Stimulated activated CD8-positive, alpha-beta memory T cell treated with anti-CD3 and anti-CD28 coated beads, Interleukin-4, amount 100 ng/mL, for 1 hour (primary cell): ENCODE measurements at places on chromosomes 5 and 9.

DNA sequence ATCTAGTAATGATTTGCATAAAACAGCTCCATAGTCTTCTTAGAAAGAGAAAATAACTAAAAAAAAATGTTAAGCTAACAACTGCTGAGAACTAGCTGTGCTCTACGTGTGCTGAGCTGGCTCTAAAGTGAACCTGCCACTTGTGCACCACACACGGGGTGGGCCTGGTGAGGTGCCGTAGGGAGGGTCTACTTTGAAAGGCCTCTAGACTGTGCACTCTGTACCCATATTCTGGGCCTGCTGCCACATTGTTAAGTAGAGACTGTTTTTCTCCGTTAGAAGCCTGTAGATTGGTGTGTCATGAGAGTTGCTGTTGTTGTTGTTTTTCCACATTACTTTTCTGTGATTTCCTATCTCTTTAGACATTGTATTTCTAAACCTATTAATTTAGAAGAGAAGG, 93.9 kb downstream of the CD180 start:
- no peak for DNase-seq

GRCh38 chr9:82513976-82514735, 525.6 kb downstream of the SPATA31D1 start:
- no peak for DNase-seq

DNA sequence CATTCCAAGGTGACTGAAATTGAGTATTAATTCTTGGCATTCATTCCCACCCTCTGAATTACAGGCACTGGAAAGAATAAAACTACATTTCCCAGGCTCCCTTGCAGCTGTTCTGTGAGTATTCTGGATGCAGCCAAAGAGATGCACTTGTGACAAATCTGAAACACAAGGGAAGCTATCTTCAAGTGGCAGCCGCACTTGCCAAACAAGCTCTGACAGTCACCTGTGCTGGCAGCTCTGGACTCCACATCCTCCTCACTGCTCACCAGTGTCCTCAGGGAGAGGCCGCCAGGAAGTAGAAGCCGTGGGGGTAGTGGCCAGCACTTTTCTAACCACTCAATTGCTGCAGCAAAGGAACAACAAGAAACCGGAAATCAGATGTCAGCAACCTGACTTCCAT, 275.0 kb downstream of the NR2F1-AS1 start:
- no peak for DNase-seq

GRCh38 chr9:72415163-72415562, 50.2 kb upstream of the ZFAND5 start:
- DNase-seq = no peak

- DNase-seq = no peak
Measured at GRCh38 chr9:11347437-11347836, 734.6 kb upstream of the PTPRD start.

DNA sequence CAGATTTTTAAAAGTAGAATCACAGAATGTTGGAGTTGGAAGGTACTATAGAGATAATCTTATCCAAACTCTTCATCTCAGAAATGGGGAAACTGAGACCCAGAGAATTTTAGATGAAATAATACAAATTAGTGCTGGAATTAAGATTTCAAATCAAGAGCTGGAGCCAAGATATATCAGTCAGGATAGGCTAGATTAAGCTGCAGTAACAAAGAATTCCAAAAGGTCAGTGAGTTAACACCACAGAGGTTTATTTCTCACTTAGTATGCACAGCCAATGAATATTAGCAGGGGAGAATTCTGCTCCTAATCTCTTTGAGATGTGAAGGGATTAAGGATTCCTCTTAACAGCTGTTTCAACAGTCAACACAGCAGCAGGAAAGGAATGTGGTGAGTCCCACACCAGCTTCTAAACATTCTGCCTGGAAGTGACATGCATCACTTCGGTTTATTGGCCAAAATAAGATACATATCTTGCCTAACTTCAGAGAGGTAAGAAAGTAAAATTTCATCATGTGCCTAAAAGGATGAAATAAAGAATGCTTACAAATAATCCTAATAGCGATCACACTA, 136.8 kb downstream of the FRMD3 start:
- no peak for DNase-seq

GRCh38 chr9:35856882-35857281, 13.3 kb downstream of the OR13J1 start:
- DNase-seq = no peak

DNA sequence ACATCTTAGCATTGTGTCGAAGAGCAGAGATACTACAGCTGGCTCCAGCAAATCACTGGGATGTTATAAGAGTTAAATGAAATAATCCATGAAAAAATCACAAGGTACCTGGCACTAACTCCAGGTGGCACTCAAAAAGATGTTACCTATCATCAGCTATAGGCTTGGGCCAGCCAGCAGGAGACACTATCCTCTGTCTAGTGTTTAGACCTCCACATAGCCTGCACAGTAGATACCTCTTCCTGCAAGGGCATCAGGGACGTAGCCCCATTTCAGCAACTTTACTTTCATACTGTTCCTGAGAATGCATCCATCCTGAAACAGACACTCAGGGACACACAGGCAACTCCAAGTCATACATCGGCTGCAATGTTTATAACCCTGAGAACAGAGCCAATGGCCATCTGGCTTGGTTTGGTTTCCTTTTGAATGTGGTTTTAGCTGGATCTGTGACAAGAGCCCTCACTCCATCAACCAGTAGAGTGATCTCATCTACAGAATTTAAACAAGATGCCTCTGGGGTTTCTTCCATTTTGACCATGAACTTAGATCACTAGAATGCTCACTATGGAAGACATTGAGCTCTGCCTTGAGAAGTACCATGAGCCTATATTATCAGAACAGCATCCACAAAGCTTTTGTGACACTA, 69.9 kb downstream of the TLE1 start:
- no peak for DNase-seq

DNA sequence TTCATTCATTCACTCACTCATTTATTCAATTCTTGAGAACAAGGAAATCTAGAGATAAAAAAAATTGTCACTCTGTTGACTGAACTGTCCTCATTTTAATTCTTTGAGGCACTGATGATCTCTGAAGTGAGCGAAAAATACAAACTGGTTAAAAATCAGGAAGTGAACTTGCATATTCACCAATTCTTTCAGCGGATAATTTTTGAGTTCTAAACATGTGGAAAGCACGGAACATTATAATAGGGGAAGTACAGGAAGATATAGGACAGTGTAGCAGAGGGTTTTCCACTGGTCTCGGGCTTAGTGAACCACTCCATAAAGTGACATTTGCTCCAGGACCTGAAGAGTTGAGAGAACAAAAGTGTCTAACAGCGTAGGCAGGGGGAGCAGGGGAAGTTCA, 169.5 kb downstream of the TLR4 start:
- DNase-seq = no peak

GRCh38 chr5:74493411-74493810, 147.1 kb downstream of the ENC1 start:
- no peak for DNase-seq

DNA sequence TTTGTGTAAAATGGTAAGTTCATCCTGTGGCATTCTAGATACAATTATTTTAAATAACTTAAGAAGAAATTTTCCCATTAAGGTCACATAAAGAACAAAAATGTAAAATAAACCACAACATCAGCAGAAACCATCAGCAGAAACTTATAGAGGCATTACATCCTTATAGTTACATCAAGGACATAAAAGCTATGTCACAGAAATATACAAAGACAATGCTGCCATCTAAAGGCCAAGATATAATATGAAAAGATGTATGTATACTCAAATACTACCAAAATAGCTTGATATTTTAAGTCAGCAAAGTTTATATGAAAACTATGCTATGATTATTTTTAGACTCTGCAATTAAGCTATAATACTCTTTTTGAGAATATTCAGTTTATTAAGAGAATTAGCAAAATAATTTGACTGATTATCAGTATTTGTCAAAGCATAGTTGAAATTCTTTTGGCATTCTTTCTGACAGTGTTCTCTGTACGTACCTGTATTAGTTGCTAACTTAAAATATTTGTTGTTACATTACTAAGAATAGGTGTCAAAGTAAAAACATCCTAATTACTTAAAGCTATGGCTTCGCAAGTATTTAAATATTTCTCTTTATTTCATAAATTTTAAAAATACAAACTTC, 36.2 kb downstream of the FBXL17 start:
- DNase-seq = no peak

- no peak for DNase-seq
Measured at GRCh38 chr5:113059232-113060040, 82.8 kb downstream of the DCP2 start.

DNA sequence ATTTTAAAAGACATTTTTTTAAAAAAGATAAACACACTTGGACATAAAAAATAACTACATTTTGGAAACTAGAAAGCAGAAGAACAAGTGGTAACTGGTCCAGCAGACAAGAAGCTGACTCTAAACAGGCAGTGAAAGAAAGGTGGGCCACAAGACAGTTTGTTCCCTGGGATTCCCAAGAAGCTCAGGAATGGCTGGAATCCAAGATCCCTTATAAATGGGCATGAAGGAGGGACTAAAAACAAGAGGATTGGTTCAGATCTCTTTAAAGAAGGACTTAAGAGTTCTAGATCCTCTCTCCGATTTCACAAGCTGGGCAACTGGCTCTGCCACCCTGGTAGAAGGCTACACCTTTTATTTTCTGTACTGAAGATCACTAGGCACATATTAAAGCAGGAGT, 102.8 kb downstream of the ARL15 start:
- DNase-seq = no peak

DNA sequence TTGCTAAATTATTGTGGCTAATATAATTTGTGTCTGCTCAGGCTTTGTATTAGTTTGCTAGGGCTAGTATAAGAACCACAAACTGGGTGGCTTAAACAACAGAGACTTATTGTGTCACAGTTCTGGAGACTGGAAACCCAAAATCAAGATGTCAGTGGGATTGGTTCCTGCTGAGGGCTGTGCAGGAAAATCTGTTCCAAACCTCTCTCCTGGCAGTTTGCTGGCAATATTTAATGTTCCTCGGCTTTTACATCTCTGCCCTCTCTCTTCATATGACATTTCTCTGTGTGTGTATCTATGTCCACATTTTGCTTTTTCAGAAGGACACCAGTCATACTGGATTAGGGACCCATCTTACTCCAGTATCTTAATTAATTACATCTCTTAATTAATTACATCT, 498.8 kb upstream of the CD180 start:
- no peak for DNase-seq

- DNase-seq = no peak
Measured at GRCh38 chr9:137428841-137429545, 5.8 kb downstream of the NOXA1 start.

- no peak for DNase-seq
Measured at GRCh38 chr5:37792975-37793631, 46.7 kb downstream of the GDNF start.

DNA sequence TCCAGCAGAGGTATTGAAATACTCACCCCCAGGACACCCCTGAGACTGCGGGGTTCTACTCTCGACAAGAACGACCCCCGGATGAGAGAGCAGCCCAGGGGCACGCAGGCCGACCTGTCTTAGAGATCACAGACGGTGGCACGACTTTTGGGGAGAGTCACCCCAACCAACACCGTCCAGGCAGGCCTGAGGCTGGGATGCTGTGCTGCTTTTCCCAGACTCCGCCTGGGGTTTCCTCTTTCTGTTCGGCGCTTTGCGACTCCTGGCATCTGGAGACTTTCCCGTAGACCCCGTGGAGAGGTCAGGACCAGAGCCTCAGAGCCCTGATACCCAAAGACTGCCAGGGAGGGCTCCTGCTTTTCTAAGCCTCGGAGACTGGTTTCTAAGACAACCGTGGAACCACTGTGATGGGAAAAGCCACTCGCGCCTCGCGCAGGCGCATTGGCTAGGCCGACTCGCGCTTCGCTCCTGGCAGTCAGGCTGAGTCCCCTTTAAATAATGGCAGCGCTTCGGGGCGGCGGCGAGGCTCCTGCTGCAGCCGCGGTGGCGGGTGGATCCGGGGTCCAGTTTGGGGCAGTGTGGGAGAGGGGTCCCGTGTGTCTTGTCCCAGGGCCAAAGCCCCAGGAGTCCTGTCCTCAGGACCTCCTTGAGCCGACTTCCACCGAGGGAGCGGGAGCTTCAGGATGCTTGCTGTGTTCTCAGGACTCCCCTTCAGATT, 484.0 kb downstream of the SPATA31A7 start:
- no peak for DNase-seq

- DNase-seq = no peak
Measured at GRCh38 chr9:94767331-94768072, 41.0 kb downstream of the AOPEP start.
